ENCODE measurements at places on chromosomes 5 and 9.

GRCh38 chr9:2132484-2133082 is 117.4 kb downstream of the SMARCA2 start:
- no peak for DNase-seq

- DNase-seq, result no peak
These were observed 313.6 kb upstream of the PIK3R1 start for GRCh38 chr5:67901814-67902496.

DNA sequence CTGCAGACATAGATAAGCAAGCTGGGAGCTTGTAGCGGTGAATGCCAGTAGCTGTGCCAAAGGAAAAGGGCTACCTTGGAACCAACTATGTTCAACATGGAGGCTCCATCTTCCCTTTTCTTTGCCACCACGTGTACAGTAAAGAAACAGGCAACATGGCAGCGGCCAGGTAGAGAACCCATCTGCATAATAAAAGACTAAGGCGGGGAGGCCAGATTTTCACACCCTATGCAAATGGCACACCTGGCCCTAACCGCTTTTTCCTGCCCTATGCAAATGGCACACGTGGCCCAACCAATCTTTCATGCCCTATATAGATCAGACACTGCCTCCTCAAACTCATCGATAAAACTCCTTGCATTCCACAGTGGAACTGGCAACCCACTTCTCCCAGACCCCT is 477.5 kb upstream of the EDIL3 start:
- DNase-seq, result no peak

GRCh38 chr9:8859416-8859815 is 1059.8 kb upstream of the DMAC1 start:
- DNase-seq, result no peak

- no peak for DNase-seq
These were observed 218.1 kb upstream of the DMRTA1 start for GRCh38 chr9:22228542-22228941.

DNA sequence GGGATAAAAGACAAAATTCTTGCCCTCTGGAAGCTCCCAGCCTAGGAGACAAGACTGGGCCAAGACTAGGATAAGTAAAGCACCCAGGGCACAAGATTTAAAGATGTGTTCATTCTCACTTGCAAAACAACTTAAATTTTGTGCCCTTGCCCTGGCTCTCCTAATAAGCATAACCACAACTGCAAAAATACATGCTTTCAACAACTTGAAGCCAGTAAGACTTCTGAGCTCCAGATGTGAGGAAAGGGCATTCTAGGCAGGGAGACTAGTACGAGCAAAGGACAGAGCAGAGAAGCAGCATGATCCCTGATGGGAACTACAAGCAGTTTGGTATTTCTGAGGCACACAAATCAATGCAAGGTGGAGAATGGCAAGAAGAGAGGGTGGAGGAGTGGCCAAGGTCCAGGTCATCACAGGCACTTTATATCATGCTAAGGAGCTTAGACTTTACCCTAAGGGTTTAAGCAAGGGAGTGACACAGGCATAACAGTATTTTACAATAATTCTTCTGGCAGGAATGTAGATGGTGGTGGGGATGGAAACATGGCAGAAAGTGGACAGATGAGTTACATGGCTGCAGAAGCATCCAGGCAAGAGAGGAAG is 30.1 kb upstream of the SIL1 start:
- no peak for DNase-seq

- DNase-seq, result no peak
These were observed 81.9 kb downstream of the ATPSCKMT start for GRCh38 chr5:10167806-10168205.

DNA sequence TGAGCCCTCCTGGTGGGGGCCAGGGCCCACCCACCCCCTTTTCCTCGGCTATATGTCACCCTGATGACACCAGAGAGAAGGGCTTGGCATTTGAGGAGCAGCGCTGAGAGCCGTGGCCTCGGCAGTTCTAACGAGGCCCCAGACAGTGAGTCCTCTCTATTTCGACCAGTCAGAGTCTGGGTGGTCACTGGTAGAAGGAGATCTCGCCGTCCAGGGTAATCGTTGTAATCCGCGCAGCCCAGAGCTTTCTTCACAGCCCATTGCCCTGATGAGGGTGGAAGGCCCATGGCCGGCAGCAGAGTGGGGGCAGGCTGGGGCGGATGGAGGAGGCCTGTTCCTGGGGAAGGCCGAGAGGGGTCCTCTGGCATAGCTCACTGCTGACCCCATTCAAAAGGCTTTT is 70.2 kb downstream of the PSMB7 start:
- DNase-seq, result no peak

- no peak for DNase-seq
These were observed 379.7 kb upstream of the IRX2 start for GRCh38 chr5:3131161-3131560.

GRCh38 chr5:14443671-14444093 is 137.9 kb upstream of the OTULINL start:
- no peak for DNase-seq

- no peak for DNase-seq
These were observed 908.6 kb upstream of the EDIL3 start for GRCh38 chr5:85293145-85293785.

DNA sequence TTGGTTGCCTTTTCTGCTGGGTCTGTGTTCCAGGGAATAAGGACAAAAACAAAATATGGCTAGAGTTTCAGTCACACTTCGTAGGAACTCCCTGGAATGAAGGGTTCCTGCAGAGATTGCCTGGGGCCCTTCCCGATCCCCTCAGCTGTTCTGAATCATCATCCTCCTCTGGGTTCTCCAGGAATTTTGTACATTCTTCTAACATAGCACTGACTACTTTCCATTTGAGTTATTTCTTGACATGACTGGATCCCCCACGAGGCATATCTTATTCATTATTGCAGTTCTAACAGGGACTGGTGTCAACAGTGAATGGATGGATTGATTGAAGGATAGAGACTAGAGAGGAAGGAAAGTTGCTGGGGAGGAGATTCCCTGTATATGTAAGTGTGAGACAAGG is 49.2 kb upstream of the TNC start:
- DNase-seq, result no peak

GRCh38 chr9:91012933-91013841 is 211.6 kb downstream of the SYK start:
- DNase-seq, result no peak

DNA sequence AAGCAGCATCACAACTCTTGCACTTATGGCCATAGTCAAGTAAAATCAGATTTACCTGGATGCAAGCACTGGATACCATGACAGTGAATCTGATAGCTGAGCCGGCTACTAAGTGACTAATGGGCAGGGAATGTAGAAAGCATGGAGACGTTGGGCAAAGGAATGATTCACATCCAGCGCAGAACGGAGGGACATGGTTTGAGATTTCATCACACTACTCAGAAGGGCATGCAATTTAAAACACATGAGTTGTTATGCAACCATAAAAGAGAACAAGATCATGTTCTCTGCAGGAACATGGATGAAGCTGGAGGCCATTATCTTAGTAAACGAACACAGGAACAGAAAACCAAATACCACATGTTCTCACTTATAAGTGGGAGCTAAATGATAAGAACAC is 169.1 kb upstream of the PIK3R1 start:
- no peak for DNase-seq

- no peak for DNase-seq
These were observed 13.9 kb downstream of the SLC36A1 start for GRCh38 chr5:151461312-151461711.

DNA sequence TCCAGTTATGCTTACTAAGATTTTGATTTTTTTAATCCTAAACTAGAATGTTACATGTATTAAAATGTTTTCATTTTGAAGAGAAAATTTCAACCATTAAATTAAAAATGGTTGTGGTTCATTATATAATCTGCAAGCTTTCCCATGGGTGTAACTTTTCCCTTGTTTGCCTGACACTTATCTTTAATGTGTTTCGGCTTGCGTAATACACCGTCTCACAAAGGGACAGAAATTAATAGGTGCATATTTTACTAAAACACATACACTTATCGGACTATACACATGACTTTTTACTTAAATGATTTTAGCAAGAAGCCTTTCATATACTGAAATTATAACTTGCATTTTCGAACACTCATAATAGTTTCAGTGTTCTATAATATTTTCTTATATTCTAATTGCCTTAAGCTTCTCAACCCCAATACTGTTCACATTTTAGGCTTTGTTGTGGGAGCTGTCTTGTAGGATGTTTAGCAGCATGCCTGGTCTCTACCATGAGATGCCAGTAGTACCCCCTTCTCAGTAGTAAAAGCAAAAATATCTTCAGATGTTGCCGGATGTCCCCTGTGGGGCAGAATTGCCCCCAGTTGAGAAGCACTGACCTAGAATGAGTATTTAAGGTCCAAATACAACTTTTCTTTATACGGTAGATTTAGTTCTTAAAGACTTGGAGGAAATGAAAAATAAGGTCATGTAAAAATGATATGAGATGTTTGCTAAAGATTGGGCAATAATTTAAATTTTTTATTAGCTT is 28.6 kb downstream of the UGCG start:
- DNase-seq, result no peak

DNA sequence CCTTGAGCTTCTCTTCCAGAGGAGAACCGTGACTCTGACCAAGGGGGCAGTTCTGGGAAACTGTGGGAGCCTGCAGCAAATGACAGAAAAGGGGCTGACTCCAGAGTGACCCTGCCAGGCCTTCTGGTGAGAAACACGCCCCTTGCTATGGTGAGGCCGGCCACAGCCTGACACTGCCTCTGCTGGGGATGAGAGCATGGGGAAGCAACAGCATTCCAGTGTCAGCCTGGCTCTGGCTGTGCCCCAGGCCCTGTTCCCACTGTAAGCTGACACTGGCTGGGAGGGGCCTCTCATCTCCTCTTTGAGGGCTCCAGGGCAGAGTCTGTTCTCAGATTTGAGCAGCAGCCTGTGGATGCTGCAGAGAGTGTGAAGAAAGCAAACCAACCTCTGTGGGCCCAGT is 180.0 kb upstream of the IL12B start:
- no peak for DNase-seq

GRCh38 chr5:129821477-129822131 is 73.7 kb downstream of the MINAR2 start:
- DNase-seq, result no peak

- DNase-seq, result no peak
These were observed 68.3 kb upstream of the OTULINL start for GRCh38 chr5:14513266-14513665.

- no peak for DNase-seq
These were observed 25.8 kb upstream of the CER1 start for GRCh38 chr9:14748373-14748772.

- DNase-seq, result no peak
These were observed 93.4 kb upstream of the CCDC112 start for GRCh38 chr5:115389799-115390382.

GRCh38 chr9:8362250-8362649 is 562.7 kb upstream of the DMAC1 start:
- no peak for DNase-seq

GRCh38 chr5:157486861-157487260 is 26.8 kb downstream of the NIPAL4 start:
- no peak for DNase-seq

GRCh38 chr5:425714-426113 is 17.3 kb upstream of the EXOC3 start:
- no peak for DNase-seq

- DNase-seq, result no peak
These were observed 64.8 kb upstream of the EFNA5 start for GRCh38 chr5:107735558-107735957.

DNA sequence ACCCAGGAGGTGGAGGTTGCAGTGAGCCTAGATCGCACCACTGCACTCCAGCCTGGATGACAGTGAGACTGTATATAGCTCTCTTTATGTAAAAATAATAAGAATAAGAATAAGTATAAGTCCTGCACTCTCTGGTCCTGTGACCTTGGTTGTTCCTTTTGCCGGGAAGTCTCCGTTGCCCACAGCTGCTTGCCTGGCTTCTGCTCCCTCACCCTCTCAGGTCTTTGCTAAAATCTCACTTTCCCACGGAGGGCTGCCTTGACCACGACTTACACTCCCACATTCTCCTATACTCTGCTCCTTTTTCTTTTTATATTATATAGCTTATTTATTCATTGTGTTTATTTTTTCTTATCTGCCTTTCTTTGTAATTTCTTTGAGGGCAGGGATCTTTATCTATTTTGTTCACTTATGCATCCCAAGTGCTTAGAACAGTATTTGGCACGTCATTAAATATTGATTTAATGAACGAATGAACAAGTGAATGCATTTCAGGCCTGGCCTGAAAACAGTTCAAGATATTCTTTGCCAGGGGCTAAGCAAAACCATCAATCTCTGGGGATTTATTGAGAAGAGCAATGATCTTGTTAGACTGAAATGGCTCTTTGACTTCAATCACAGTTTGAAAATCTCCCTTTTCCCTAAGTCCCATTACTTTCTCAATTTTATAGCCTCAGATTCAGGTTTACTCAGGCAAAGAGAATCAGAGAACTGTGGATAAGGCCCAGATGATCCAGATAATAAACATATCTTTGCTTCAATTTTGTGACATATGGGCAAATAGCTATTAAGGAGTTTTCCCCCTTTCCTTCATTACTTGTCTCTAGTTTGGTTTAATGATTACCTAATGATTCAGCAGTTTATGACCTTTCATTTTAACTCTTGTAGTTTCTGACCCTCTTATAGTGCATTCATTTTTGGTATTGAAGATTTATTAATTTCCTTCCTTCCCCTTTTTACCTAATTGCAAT is 60.8 kb upstream of the TMC1 start:
- DNase-seq, result no peak

GRCh38 chr5:89350684-89351083 is 467.7 kb upstream of the MEF2C start:
- no peak for DNase-seq

DNA sequence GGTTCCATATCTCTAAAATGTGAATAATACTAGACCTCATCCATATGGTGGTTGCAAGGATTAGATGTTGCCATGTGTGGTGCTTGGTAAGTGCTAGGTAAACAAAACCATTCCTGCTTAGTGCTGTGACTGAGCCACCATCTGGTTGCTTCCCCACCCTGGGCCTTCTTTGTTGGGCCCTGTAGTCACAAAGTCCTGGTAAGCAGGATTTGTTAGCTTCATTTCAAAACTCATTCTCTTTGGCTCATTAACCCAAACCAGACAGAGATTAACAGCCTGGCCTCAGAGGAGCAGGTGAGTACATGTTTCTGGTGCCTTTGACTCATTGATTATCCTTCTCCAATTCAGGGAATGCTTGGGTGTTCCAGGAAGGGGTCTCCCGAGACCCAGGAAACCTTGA is 240.2 kb downstream of the ARHGAP26 start:
- DNase-seq, result no peak

- DNase-seq, result no peak
These were observed 77.8 kb upstream of the IQGAP2 start for GRCh38 chr5:76325326-76325725.

DNA sequence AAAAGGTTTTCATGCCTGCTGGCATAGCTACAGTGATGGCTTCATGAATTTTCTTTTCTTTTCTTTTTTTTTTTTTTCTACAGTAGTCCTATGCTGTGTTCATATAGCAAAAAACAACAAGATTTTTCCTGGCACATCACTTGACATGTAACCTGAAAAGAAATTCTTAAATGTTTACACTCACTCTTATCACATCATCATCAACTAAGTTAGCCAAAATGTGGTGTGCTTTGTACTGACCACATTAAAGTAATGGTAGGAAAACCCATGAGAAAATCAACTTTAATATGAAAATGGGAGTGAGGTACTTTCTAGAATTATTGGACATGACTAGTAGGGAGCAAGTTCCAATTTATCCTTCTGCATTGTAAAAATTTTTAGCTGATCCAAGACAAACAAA is 146.7 kb downstream of the SSBP2 start:
- no peak for DNase-seq
